Peyer's patch (tissue), 4 donors: ENCODE measurements at places on chromosomes 6 and 20. TPM values are rescaled to one million over a fixed set of nuclear protein-coding genes. Genes with fewer than 3 reads are reported as not detected.

The HAO1 gene
- total RNA-seq, result not detected

The SDHAF4 gene
- 19.1 TPM for total RNA-seq

The ZNF391 gene
- 0.47 TPM for total RNA-seq

The CST5 gene
- total RNA-seq, result not detected

The PCK1 gene
- 494 TPM for total RNA-seq

The MAS1 gene
- total RNA-seq, result not detected

The KCNB1 gene
- 0.85 TPM for total RNA-seq

The FAM217B gene
- 16.5 TPM for total RNA-seq

The TMEM244 gene
- not detected for total RNA-seq

- no peak for DNase-seq
- no peaks in the 10 kb centered on the region for H3K27me3 ChIP-seq
- H3K36me3 ChIP-seq, result no peaks in the 10 kb centered on the region
- no peak overlapping the region for H3K27ac ChIP-seq
Observed at GRCh38 chr20:41347523-41348429, 7.2 kb downstream of the LPIN3 start.

- H3K36me3 ChIP-seq, result no peaks in the 10 kb centered on the region
- H3K27ac ChIP-seq, result no peak overlapping the region
- no peak for DNase-seq
- H3K4me3 ChIP-seq, result no peak overlapping the region
Observed at GRCh38 chr20:16885746-16886145, 137.6 kb downstream of the OTOR start.

GRCh38 chr6:129543981-129544380, 166.0 kb downstream of the ARHGAP18 start:
- DNase-seq, result no peak
- no peaks in the 10 kb centered on the region for H3K27me3 ChIP-seq
- no peaks in the 10 kb centered on the region for H3K4me1 ChIP-seq
- no peak overlapping the region for H3K4me3 ChIP-seq
- no peak overlapping the region for H3K27ac ChIP-seq
- H3K36me3 ChIP-seq, result no peaks in the 10 kb centered on the region

DNA sequence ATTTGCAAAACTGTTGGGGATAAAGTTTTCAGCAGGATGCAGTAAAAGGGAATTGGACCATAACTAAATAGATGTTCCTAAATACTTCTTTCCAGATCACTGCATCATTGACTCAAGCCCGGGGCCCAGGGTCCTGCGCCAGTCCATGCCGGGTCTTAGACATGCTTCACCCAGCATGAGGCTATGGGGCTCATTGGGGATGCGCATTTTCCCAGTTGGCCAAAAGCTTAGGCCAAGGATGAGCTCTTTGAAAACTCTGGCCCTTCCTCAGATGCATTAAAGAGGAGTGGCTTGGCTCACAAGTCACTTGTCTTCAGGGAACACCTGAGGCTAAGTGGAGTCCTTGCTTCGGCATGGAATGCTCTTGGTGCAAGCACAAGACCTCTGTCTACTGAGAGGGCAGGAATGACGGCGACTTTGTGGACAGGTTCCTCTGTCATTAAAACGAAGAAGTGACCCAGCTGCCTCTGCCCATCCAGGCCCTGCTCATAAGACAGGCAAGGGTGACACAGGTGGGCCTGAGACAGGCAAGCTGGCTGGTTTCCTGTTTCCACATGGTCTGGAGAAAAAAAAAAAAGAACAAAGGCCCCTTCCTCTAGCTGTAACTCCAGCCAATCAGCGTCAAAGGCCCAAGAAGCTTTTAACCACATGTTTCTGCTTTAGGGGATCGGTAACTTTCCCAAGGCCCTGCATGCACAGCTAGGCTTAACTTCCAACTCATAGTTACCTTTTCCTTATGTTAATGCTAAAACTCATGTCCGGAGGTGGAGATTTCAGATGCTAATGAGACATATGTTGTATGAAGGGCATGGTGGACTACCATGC, 81.4 kb upstream of the CDH4 start:
- H3K36me3 ChIP-seq, result no peaks in the 10 kb centered on the region
- no peaks in the 10 kb centered on the region for H3K27me3 ChIP-seq
- no peak overlapping the region for H3K27ac ChIP-seq
- DNase-seq, result no peak
- no peak overlapping the region for H3K4me3 ChIP-seq

DNA sequence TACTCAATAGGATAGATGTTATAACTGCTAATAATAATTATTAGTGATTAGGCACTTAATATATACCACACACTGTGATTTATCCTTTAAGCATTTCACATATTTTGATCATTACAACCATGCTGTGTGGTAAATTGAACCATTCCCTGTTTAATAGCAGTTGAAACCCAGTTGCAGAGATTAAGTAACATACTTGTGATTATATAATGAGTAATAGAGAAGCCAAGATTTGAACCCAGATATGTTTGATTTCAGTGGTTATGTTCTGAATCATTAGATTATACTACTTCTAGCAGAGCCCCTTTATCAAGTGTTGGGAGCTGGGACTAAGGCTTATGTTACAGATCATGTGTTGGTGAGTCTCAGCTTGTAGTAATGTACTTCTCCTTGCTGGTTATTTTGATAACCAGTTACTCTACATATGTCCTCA, 44.1 kb downstream of the STK4 start:
- no peaks in the 10 kb centered on the region for H3K27me3 ChIP-seq
- no peaks in the 10 kb centered on the region for H3K36me3 ChIP-seq
- no peak overlapping the region for H3K4me3 ChIP-seq

GRCh38 chr6:110421749-110422443, 6.5 kb upstream of the DDO start:
- H3K4me3 ChIP-seq, result no peak overlapping the region
- H3K4me1 ChIP-seq, result no peaks in the 10 kb centered on the region
- no peak for DNase-seq
- no peak overlapping the region for H3K27ac ChIP-seq
